ENCODE measurements at places on chromosomes 5 and 9.

DNA sequence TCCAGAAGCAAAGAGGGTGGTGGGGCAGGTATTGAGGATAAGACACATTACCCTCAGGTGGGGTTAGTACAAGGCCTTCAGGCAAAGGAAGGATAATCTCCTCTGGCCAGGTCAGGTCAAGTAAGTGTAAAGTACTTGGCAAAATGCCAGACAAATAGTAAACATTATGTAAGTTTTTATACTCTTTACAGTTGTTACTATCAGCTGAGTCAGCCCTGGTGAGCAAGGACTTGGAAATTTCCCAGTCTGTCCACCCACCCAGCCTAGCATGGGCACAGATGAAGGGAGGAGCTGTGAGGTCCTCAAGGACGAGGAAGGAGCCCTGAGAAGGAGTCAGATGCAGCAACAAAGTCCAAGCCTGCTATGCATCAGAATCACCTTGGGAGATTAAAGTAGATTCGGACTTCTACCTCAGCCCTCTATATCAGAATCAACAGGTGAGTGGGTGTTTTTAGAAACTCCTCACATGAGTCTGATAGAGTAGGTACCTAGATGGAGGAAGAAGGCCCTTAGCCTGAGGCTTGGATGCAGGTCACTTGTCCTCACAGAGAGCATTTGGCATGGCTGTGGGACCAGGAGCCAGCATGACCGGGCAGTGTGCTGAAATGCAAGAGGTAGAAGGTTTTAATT lies 50.2 kb upstream of the BARX1 start:
- DNase-seq, result no peak

DNA sequence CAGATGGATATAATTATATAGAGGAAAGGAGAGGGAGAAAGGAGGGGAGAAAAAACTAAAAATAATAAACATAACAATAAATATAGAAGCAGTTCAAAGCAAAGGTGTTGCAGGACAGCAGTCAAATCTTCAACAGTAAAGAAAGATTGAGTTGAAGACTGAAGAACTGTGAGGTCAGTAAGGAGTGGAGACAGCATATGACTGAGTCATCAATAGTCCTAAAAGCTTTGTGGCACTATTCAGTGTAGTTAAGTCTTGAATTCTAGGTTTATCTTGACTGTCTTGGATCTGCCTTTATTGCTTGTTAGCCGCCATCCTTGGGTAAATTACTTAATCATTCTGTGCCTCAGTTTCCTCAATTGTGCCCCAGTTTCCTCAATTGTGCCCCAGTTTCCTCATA lies 137.0 kb downstream of the MRPS30 start:
- DNase-seq, result no peak

GRCh38 chr5:107719034-107719606 lies 48.4 kb upstream of the EFNA5 start:
- no peak for DNase-seq

GRCh38 chr5:2388571-2388970 lies 362.9 kb downstream of the IRX2 start:
- no peak for DNase-seq

DNA sequence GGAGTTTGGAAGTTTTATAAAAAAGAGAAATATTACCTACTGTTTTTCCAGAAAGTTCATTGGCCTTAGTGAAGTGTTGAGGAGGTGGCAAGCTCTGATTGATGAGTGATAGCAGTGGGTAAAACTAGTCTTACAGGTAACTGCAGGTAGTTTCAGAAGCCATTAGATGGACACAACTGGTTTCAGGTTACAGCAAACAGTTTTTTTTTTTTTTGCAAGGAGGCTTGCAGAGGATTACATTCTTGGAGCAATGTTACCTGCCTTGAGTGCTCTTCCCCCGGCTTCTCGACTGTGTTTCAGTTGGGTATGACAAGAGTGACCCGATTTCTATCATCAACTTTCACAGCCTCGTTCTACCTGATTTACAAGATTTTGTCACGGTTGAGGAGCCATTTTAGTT lies 333.4 kb downstream of the YTHDC2 start:
- no peak for DNase-seq

DNA sequence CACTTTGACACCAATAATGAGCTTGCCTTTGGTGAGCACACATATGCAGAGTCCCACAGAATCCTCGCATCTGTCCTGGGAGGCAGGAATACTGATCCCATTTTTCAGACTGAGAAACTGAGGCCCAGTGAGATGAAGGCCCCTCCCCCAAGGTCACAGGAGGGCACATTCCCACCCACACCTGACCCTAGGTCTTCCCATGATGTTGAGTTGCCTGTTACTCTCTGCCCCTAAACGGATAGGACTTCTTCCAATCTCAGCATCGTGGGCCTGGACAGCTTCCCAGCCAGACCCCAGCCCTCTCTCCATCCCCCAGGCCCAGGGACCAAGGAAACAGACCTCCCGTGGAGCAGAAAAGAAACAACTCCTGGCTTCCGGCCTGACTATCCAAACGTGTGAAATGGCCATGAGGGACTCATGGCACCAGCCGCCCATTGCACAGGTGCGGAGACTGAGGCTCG lies 877 bp downstream of the SH3GLB2 start:
- DNase-seq, result no peak

DNA sequence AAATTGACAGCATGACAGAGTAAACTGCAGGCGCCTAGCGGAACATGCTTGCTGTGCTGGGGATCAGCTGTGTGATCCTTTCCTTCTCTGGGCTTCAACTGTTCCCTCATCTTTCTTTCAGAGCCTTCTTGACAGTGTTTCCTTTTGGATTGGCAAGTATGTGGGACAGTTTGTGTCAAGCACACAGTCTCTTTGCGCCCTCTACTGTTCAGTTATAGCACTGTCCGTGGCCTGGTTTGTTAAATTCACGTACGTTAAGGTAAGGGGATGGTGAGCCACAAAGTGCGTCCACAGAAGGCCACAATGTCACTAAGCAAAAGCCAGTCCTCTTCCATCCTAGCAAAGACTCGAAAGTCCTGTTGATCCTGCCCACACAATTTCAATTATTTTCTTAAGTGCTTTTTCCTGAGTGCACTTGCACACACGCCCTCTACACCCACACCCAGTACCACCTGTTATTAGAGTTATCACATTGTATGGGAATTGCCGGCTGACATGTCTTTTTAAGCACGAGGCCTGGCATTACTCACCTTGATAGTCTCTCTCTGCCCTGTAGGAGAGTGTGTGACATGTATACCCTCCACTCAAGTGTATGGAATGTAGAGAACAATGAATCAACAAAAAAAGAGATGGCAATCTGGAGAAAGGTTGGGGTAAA lies 22.5 kb upstream of the PTPN3 start:
- no peak for DNase-seq
